Stimulated activated CD8-positive, alpha-beta memory T cell treated with anti-CD3 and anti-CD28 coated beads, Interleukin-4, amount 100 ng/mL, for 4 hours (primary cell): ENCODE measurements at places on chromosomes 2 and 18.

GRCh38 chr18:61388010-61388409 lies 54.8 kb downstream of the CDH20 start:
- DNase-seq, result no peak

GRCh38 chr18:48948112-48949049 lies 2.4 kb downstream of the SMAD7 start:
- DNase-seq, result no peak

- DNase-seq, result no peak
These were observed 16.2 kb upstream of the ARL4C start for GRCh38 chr2:234512884-234513669.

GRCh38 chr2:234191819-234192407 lies 141.4 kb downstream of the SPP2 start:
- DNase-seq, result no peak

GRCh38 chr2:85032621-85033020 lies 61.7 kb downstream of the KCMF1 start:
- no peak for DNase-seq

- DNase-seq, result no peak
These were observed 4.2 kb downstream of the UGT1A1 start for GRCh38 chr2:233764264-233764663.

GRCh38 chr18:159037-159652 lies 788 bp downstream of the USP14 start:
- DNase-seq, result no peak

GRCh38 chr2:201883606-201884369 lies 77.5 kb downstream of the CDK15 start:
- no peak for DNase-seq

DNA sequence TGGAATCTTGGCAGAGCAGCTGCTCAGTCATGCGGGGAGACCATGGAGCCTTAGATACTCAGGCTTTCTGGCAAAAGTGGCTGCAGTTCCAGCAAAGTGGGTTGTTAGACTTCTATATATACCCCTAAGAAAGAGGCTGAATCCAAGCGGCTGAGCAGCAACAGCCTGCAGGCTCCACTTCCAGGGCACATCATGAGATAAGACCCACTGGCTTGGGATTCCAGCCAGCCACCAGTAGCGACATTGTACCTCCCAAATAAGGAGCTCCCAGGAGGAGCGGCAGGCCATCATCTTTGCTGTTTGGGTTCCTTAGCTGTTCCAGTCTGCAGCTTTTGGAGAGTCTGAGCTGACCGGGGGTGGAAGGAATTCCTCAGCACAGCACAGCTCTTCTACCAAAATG lies 150.3 kb upstream of the ST6GAL2 start:
- DNase-seq, result no peak

GRCh38 chr2:109339519-109339966 lies 210.5 kb downstream of the SH3RF3 start:
- no peak for DNase-seq

GRCh38 chr2:77571545-77571944 lies 49.4 kb upstream of the LRRTM4 start:
- DNase-seq, result no peak

DNA sequence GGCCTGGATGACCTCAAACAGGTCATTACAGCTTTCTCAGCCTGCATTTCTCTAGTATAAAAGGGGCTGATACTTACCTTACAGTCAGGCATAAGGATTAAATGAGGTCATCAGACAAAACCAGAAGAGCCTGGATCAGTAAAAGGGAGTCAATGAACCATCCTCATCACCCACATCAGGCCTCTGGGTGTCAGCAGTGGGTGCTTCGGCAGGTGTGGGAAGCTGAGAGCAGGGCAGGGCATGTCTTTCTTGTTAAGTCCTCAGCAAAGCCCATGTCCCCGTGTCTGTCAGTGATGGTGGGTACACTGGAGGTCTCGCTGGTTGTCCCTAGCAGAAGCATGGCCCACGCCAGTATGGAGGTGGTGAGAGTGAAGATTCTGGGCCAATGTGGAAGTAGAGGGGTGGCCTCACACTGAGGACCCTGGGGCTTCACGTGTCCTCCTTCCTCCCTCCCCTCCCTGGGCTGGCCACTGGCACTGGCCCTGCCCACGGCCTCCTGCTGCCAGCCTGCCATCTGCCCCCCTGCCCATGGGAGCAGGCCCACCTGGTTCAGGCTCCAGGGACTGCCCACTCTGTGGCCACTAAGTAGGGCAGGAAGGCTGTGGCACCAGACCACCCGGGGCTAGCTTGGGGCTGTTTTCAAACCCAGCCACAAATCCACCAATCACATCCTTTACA lies 4.4 kb downstream of the ADRA2B start:
- no peak for DNase-seq

GRCh38 chr2:170360546-170361089 lies 182.7 kb downstream of the MYO3B start:
- DNase-seq, result no peak

GRCh38 chr18:12556946-12557806 lies 100.7 kb downstream of the SPIRE1 start:
- DNase-seq, result no peak

DNA sequence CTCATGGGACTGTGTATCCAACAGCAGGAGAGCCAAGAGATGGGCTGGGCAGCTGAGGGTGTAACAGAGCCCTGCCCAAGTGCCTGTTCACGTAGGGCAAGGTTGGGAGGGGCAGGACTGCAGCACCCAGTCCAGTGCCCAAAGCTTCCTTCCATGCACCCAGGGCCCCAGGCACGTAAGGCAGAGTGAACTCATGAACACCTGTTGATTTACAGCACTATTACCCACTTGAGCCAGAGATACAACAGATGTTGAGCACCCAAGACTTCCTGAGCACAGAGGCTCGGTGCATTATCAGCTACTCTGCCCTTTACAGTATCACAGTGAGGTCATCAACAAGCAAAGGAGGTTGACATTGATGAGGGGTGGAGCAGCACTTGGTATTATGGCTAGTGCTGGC lies 50.2 kb upstream of the FHL2 start:
- no peak for DNase-seq

DNA sequence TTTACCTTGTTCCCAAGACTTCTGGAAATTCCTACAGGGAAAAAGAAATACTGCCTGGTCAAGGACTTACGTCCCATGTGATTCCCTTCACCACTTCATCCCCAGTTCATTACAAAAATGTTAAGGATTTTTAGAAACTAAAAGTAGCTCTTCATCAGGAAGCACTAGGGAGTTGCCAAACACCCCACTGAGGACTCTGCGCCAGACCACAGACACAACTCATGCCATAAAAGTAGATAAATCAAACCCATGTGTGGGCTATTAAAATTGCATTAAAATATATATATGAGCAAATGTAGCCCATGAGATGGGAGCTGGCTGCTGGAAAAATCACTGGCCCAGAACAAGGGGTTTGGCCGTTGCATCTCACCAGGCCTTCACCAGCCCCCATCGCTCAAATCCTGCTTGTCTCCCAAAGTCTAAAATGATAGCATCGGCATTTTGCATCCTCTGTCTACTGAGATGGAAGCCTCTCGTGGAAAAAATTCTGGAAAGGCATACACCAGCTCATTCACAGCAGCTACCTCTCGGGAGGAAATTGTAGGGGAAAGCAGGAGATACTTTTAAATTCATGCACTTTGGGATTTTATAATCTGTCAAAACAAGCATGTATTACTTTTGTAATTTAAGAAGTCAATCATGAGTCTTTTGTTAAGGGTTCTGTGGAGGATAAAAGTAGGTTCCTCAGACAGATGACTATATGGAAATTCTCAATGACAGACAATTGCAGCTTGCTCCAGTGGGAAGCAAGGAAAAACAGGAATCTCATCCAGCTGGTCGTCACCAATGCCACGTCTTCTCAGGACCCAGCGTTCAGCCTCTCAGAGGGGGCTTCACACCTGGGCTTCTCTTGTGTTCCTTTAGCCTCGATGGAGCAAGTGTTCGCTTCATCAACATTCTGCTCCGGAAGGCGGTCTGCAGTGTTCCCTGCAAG lies 113.9 kb downstream of the MREG start:
- no peak for DNase-seq

DNA sequence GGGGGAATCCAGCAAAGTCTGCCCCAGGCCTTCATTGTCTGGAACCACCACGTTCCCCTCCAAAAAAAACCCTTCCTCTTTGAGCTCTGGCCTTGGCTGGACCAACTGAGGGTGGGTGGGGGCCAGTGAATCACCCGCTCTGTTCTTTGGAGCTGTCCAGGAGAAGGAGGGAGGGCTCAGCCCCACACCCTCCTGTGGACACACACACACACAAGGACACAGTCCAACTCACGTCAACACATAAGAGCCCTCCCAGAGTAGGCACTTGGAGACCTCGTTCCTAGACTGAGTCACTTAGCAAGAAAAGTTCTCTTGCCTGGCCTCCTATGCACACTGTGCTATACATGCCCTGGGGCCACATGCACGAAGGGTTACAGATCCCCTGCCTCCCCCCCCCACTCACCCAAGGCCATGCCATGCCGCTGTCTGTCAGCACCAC lies 1.2 kb upstream of the TNS1 start:
- DNase-seq, result no peak

DNA sequence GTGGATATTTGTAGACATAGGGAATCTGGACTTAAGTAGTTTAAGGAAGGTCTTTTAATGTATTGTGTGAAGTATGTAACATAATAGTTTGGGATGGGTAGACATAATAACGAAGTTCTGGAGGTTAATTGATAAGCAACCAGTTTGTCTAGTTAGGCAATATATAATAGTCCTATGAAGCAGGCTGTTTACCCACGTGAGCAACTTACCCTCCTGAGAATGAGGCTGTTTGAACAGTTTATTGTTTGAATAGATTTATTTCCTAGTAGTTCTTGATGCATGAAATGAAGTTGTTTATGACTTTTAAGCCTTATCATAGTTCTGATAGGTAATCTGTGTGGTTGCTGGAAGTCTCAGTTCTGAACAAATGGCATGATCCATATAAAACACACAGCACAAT lies 361.5 kb downstream of the GALNT13 start:
- no peak for DNase-seq

GRCh38 chr2:200616193-200616592 lies 30.4 kb downstream of the AOX1 start:
- DNase-seq, result no peak
